ENCODE measurements at places on chromosomes 13 and 19. TPM values are rescaled to one million over a fixed set of nuclear protein-coding genes. Genes with fewer than 3 reads are reported as not detected.

- DNase-seq: no peak
Observed at GRCh38 chr19:35228177-35228930, at the start of gene FAM187B. Gene FAM187B (minus strand): TSS chr19:35228739. CDS start chr19:35228680, 59 bp downstream.

DNA sequence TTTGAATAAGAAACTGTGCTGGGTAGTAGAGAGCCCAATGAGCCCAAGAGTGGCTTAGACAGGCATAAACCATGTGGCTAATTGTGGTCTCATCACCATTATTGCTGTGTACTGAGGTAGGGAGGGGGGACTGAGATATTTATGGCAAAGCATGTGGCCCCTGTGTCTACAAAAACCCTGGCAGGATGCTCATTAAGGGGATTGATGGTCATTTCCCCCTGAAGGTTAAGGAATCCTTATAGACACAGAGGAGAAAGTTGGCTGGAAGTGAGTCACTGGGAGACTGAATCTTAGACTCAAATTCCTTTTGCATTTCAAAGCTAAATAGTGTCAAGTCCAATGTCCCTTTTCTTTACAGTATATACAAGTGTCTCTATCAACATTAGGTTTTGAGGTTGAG is 9.8 kb upstream of the DACT3 start:
- no peak for DNase-seq

DNA sequence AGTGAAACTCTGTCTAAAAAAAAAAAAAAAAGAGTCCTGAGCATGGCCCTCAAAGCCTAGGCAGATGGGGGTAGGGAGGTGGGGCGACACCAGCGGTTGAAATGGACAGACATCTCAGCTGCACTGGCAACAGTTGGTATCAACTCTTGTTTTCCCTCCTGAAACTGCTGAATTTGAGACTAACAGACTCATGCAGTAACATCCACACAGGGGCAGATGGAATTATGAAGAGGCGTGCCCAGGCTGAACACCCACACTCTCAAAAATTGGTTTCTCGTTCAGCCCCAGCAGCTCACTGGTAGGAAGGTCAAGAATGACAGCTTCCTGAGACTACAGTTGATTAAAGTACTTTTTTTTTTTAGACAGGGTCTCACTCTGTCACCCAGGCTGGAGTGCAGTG is 24.1 kb downstream of the PBX4 start:
- no peak for DNase-seq

- no peak for DNase-seq
Observed at GRCh38 chr13:27001705-27002104, 169.9 kb downstream of the USP12 start.

- DNase-seq: no peak
Observed at GRCh38 chr19:18289471-18290301, 8.3 kb upstream of the JUND start.

- DNase-seq: no peak
Observed at GRCh38 chr13:74444864-74445479, 310.8 kb upstream of the KLF12 start.

DNA sequence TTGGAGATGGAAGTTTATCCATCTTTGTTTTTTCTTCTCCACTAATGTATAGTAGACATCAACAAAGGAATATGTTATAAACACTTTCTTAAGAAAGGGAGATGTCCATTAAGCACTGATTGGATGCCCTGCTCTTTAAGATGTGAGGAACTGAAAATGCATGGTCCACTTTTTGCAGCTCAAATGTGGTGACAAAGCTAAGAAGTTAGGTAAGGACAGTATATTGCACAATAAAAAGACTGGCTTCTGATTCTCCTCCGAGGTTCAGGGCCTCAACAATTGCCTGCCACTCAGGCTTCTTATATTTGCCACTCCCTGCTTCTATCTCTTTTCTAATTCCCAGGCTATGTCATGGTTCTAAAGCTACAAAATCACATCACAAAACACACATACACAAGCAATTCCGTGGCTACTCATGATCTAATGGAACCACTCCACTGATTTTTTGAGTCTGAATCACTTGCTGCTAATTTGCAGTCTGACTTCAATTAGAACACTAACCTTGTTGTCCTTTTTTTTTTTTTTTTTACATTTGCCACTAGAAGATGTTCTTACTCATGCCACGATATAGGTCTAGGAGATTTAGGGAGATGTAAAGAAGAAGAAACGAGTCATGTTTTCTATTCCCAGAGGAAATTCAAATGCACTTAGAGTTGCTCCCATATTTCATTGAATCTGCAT is 29.6 kb upstream of the TNFSF11 start:
- DNase-seq: no peak

- no peak for DNase-seq
Observed at GRCh38 chr19:49506575-49507105, 5.8 kb upstream of the FCGRT start.

DNA sequence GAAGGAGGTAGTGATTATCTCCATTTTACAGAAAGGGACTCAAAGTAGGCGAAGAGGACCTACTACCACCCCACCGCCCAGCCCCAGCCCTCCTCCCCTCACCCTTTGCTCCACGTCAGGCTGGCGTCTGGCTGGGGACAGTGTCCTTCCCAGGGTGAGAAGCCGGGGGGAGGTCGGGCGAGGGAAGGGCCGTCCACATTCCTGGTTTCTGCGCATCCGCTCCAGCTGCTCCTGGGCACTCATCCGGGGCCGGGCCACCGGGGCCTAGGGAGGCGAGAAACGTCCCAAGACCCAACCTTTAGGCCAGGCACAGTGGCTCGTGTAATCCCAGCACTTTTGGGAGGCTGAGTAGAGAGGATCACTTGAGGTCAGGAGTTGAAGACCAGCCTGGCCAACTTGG is 4.8 kb upstream of the HSD17B14 start:
- no peak for DNase-seq

- no peak for DNase-seq
Observed at GRCh38 chr13:30673669-30674521, 56.2 kb downstream of the USPL1 start.

GRCh38 chr13:84684804-84685203 is 802.5 kb upstream of the SLITRK1 start:
- DNase-seq: no peak

DNA sequence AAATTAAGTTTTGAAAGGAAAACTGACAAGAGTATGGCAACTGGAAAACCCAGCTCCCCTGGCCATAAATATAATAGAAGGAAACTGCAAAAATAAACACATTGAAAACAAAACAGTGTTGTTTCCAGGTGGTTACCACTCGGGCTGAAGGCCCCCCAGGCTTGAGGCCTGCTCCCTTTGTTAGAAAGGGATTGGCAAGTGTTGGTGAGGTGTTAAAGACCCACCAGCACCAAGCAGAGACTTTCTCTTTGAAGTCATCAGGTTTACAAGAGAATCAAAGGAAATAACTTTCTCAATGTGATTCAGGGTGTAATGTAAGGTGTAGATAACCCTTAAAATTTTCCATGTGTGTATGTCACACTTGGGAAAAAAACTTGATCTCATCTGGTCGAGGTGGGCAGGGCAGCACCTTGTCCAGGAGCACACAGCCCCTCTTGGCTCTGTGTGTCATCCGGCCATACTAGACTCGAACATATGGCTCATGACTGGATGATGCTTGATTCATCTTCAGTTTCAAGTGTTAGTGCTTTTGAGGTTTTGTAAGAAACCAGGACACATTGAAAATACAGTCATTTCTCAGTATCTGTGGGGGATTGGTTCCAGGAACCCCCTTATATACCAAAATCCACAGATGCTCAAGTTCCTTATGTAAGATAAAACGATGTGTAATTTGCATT is 7.8 kb downstream of the ACTN4 start:
- DNase-seq: no peak

DNA sequence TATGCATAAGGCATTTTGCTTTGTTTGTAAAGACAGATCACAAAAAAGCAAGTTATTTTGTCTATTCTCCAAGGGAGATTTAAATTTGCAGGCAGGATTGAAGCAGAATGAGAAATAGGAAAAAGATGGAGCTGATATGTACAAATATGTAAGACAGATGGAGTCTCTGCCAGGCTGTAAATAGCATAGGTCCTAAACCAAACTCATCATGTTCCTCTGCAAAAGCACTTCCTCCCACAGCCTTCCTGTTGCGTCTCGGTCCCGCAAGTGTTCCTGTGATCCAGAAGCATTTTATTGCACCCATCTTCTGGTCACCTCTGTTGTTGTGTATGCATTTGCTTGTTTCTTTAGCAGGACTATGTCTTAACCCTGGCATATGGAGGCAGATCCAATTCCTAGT is 95.7 kb upstream of the CLDN10 start:
- no peak for DNase-seq

GRCh38 chr19:41264581-41265394 is 616 bp downstream of the HNRNPUL1 start:
- DNase-seq: no peak

IRGC gene
- total RNA-seq: not detected

ATXN8OS gene
- not detected for total RNA-seq

CCDC61 gene
- total RNA-seq: 11.8 TPM

All from glomerular endothelial cell (primary cell).